ENCODE measurements at places on chromosomes 5 and 9.

DNA sequence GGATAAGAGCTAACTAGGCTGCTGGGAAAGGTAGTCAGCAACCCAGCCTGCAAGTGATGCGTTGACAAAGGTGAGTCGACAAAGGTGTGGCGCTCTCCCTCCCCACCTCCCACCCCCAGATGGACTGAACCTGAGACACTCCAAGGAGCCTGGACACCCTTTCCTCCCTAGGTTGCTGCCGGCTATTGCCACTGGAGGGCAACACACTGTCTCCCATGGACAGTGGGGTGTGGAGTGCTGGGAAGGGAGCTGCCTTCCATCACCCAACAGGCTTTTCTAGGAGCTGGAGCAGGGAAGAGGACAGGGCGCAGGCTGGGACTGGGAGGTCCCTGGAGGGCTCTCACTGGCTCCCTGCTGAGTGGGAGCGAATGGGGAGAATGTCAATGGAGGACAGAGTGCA lies 75.4 kb upstream of the ARAP3 start:
- no peak for DNase-seq

- no peak for DNase-seq
Observed at GRCh38 chr9:124259158-124259808, 1.5 kb downstream of the NEK6 start.

DNA sequence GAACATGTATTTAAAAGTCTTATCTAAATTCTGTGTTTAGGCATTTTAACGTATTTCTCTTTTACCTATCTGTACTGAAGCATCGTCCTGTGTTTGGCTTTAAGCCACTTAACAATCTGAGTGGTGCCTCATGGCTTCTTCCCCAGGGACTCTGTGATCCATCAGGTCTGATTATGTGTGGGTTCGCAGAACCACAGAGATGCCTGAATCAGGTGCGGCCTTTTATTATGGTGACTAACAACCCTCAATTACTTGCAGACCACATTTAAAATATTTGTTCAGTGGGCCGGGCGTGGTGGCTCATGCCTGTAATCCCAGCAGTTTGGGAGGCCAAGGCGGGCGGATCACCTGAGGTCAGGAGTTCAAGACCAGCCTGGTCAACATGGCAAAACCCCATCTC lies 39.6 kb upstream of the SAP30L start:
- no peak for DNase-seq

GRCh38 chr9:38084556-38084880 lies 15.5 kb upstream of the SHB start:
- no peak for DNase-seq

DNA sequence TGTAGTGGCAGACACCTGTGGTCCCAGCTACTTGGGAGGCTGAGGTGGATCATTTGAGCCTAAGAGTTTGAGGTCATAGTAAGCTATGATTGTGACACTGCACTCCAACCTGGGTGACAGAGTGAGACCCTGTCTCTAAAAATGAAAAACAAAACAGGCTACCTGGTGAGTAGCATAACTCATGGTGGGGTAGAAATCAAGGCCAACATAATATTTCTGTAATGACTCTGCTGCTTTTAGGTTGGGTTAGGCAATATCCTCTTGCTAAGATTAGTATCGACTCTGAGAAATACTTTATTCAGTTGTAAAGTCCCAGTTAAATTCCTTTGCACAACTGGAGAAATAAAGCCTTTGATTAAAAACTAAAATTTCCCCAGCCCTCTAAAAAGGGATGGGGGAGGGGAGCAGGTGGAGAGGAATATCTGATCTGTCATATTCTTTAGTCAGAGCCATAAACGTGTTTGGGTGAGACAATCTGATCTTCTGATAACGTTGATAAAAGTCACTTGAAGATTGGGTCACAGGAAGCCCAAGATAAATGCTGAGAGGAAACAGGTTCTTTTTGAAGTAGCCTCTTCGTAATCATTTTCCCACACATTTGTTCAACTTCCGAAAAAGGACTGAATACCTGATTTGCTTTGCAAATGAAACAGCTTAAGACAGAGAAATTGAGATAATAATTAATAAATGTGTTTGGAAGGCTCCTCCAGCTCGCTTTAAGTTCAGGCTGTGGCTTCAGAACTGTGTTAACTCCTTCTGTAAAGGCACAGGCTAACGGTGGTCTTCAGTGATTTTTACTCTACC lies 14.9 kb downstream of the IL4 start:
- DNase-seq, result no peak

GRCh38 chr9:3960661-3961144 lies 339.2 kb downstream of the GLIS3 start:
- DNase-seq, result no peak

DNA sequence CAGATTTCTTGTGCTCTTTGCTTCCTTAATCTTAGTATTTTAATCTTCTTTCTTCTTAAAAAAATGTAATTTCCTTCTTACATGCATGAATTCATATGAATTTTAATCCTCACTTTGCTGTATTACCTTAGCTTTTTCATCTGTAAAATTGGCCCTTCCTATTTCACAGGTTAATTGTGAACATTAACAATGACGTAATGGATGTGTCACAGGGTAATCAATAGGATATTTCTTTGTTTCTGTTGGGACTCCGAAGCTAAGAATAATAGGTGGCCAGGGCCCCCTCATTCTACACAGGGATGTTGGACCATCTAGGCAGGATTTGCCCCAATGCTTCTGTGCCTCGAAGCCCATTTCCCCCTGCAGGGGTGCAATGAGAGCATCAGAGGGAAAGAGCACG lies 187.4 kb upstream of the NFIB start:
- no peak for DNase-seq

- no peak for DNase-seq
Observed at GRCh38 chr9:123044586-123044985, 11.1 kb downstream of the GPR21 start.

DNA sequence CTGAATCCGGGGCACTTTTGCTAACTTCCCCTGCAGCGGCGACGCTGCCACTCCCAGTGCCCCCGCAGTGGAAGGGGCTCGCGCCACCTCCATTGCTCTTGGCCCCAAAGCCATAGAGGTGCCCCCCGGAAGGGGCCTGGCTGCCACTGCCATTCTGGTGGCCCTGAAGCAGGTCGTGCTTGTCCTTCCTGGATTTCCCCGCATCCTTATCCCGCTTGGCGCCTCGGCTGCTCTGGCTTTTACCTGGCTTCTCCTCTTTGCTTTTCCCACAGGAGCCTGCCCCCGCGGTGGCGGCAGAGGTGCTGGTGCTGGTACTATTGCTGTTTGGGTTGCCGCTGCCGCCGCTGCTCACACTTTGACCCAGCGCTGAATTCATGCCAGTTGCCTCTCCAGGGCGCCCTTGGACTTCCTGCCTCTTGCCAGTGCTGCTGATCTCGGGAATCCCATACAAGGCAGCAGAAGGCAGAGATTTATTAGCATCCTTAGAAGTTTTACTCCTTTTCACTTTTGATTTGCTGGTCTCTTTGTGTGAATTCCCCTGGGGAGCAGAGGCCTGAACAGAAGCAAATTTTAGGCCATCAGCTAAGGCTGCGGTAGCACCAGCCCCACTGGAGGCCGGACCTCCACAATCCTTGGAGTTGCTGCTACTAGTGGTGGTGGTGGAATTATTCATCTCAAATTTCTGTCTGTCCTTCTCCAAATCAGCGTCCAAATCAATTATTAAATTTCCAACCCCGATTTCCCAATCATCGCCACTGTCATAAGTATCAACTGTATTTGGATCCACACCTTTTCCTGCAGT lies 2.1 kb downstream of the ZNF608 start:
- DNase-seq, result no peak

- no peak for DNase-seq
Observed at GRCh38 chr5:126720369-126720768, 56.6 kb upstream of the LMNB1 start.

- DNase-seq, result no peak
Observed at GRCh38 chr9:89138463-89139390, 39.9 kb downstream of the SHC3 start.

- no peak for DNase-seq
Observed at GRCh38 chr5:122751293-122751782, 23.5 kb upstream of the SNX2 start.

DNA sequence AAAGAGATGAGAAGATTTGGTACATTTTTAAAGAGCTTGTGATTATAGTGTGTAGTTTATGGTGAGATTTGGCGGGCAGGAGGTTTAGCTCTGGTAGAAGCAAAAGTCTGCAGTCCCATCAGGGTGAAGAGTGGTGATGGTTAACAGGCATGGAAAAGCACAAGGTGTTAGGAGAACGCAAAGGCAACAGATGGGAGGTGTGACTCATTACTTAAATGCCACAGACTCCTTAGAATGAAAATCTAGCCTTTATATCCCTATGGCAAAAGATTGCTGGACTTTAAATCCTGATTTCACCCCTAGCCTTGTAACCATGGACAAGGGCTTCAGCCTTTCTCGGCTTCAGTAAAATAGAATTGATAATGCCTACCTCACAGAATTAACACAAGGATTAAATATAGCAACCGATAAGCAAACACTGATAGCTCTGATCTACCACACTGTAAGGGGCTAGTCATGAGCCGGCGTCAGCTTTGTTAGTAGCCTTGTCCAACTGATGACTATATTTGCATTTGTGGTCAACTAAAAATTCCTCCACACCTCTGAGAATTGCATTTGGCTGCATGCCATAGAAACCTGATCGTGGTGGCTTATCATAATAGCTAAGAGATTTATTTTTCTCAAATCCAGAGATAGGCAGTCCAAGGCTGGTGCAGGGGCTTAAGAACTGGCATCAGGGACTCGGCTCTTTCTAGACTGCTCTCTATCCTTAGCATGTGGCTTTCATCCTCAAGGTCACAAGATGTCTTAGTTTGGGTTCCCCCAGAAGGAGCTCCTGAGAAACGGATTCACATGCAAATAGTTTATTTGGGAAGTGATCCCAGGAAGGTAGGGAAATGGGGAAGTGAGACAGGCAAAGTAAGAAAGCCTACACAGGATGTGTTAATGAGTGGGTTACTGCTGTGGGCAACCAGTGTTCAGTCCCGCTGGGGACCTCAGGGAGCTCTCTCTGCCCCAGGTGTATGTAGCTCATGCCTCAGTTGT lies 19.6 kb downstream of the MFAP3 start:
- no peak for DNase-seq

GRCh38 chr5:39506211-39506610 lies 81.4 kb upstream of the DAB2 start:
- no peak for DNase-seq

GRCh38 chr9:131738293-131739132 lies 1.4 kb downstream of the RAPGEF1 start:
- no peak for DNase-seq

GRCh38 chr9:11086561-11086960 lies 473.8 kb upstream of the PTPRD start:
- DNase-seq, result no peak

GRCh38 chr5:2891781-2892180 lies 140.3 kb upstream of the IRX2 start:
- DNase-seq, result no peak

DNA sequence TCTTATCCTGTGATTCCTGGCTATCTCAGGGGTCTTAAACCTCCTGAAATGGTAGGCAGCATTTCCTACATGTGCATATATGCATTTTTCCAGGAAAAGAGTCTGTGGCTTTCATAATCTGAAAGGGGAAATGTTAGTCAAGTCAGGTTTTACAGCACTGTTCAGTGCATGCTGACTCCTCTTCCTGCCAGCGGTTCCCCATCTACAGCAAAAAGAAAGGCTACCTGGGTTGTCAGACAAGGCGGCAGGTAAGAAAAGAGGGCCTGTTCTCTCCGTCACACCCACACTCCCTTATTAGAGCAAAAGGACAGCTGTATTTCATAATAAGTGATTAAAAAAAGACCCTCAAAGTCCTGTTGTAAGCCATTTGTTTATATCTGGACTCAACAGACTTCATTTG lies 4.3 kb upstream of the SPATA6L start:
- no peak for DNase-seq

DNA sequence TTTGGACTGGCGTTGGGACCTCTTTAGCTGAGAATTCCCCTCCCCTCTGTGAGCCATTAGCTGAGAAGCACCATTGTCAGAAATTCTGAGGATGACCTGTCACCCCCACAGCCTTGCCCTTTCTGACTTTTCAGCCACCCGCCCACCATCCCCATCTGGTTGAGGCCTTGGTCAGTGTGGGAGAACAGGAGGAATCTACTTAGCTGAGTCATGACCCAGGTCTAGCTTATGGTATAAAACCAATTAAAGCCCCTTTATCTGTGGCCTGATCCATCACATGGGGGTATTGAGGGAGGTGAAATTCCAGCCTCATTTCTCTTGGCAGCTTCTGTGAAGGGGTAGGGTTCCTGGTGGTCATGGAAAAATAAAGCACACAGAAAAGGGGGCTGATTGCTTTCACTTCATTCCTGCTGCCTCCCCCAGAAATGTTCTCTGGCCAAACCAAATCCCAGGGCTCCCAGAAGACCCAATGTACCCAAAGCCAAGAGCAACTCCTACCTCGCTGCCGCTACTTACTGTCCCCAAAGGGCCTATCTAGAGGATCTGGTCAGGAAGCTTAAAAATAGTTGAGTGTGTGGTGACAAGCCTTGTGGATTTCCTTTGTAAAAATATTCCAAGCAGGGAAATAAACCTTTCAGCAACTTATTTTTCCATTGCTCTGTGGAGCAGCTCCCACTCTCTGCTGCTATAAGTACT lies 174.8 kb upstream of the TNC start:
- DNase-seq, result no peak

DNA sequence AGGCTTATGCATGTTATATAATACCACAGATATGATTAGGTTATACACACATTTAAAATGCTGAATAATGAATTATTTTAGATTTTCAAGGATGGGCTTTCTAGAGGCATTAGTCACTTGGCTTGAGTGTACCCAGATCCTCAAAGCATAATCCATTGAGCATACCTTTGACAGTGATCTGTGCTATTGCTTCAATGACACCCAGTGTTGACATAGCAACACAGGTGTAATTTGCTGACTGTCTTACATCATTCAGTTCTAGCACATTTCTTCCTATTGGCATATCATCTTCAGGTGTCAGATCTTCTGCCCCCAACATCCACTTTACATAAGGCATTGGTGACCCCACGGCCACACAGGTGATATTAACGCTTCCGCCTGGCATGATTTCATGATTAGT lies 721.5 kb upstream of the DMAC1 start:
- DNase-seq, result no peak

DNA sequence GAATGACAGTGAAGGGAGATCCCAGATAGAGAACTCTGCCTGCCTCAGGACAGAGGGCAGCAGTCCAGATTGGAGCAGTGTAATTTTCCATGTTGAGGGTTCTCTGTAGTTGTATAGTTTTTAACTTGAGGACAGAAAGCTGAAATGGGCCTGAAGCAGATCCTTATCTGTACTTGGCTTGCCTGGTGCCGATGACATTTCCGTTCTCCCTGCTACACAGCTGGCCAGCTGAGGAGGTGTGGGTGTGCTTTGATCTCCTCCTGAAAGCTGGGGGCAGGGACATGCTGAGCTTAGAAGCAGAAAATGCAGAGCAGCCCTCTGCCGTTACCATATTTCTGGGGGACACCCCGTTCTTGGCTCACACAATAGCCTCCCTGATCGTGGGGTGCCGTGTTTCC lies 10.5 kb downstream of the GLRX start:
- no peak for DNase-seq

DNA sequence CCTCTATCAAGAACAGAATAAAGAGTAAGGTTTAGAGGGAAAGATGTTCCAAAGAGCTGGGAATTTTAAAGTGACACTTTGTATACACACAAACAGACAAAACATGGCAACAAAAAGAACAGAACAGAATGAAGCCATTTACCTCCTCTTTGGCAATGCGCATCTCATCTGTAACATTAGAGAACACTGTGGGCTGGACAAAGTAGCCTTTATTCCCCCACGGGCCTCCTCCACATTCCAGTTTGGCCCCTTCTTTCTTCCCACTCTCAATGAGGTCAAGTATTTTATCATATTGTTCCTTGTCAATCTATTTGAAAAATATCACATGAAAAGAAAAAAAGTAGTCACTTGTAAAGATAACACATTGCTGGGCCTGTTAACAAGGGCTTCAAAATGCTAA lies 41.0 kb downstream of the ALDH1A1 start:
- no peak for DNase-seq

- DNase-seq, result no peak
Observed at GRCh38 chr9:115596021-115596745, 478.2 kb upstream of the TNC start.
